GOT3 (cell line): ENCODE measurements at places on chromosomes 2 and 18.

DNA sequence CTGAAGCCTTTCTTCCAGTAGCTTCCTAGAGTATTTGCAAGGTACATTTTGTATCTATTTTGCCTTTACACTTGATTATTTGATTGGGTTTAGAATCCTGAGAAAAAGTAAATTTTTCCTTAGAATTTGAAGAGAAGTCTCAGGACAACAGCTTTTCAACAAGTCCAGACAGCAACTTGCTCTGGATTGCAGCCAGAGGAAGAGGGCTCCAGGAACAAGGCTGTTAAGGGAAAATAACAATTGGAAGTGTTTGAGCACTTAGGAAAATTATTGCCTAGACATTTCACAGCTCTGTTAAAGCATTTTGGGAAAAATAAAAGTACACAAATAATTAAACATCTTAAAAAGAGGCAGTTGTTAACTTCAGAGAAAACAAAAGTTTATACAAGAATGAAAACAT is 58.3 kb upstream of the RAPGEF4 start:
- no peak for DNase-seq

- DNase-seq = no peak
Observed at GRCh38 chr2:102478686-102479470, 5.9 kb downstream of the SLC9A4 start.

DNA sequence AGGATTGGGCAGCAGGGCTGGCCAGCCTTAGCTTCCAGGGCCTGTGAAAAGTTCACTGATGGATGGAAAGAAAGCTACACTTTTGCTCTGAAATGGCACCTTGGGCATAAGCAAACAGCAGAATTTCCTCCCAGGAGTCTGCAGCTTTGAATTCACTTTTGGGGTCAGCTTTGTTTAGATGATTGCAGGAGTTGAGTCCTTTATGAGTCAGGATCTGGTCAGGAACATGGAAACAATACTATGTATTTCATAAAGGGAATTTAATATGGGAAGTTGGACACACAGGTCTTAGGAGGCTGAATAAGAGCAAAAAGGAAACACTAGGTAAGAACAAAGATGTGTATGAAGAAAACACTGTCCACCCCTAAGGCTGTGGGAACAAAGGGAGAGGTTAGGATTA is 345.3 kb downstream of the TSN start:
- DNase-seq = no peak

GRCh38 chr2:23297112-23297511 is 87.9 kb upstream of the KLHL29 start:
- no peak for DNase-seq
